ENCODE measurements at places on chromosomes 11 and 22.
A peak's percentile ranks its signal among the peaks of the same experiment; 100 is the strongest.

GRCh38 chr22:39994566-39995392 lies at the start of gene FAM83F:
Gene FAM83F, plus strand, starts transcription at chr22:39994954. Its CDS starts 89 bp downstream, at chr22:39995043.
- DNase-seq: peak; percentile 26

DNA sequence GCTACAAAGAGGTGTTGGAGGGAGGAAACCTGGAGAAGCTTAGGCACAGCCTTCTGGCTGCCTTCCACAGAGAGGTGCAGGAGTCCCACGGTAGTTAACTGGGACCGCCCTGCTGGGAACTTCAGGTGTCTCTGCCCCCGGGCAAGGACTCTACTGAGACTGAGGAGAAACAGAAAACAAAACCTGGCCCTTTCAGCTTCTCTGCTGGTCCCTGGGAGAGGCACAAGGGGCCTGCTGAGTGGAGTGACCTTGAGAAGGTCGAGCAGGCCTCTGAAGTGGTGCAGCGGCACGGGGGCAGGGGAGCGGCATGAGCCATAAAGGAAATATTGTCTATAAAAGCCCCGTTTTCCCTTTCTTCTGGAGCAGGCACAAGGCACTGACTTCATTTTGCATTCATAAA lies 38.9 kb downstream of the NTM start:
- no peak for DNase-seq

GRCh38 chr11:61947486-61948210 lies 2.5 kb upstream of the BEST1 start:
- DNase-seq: peak; percentile 62

GRCh38 chr11:74743640-74744039 lies 5.0 kb upstream of the RNF169 start:
- no peak for DNase-seq
